ENCODE measurements at places on chromosomes 12 and 14.

DNA sequence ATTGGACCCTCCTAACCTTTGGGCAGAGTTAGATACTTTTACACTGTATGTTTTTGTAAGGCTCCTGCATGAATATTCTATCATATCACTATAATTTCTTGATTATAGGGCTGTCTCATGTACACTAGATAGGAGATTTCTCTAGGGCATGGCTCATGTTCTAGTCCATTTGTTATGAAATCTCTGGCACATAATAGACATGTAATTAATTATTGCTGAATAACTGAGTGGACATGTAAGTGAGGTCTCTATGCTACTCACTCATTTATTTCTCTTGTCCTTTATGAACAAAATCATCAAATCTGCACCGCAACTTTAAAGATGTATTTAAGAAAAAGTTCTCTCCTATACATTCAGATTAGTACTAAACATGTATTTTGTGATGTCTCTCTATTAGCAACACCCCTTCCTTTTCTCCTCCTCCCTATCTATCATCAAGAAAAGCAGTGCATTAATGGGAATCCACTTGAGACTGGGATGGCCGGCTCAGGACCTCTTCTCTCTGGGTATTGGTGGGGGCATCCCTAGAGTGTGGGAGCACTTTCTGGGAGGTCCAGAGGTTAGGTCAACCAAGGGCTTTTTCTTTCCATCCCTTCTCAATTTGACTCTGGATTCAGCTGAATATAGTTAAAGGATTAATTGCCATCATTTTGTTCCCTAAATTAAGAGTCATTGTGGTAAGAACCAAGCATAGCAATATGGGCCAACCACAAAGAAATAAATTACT lies 168.0 kb upstream of the HMGA2 start:
- no peak for DNase-seq

GRCh38 chr12:46886541-46887041 lies 60.8 kb upstream of the SLC38A4 start:
- DNase-seq = no peak

DNA sequence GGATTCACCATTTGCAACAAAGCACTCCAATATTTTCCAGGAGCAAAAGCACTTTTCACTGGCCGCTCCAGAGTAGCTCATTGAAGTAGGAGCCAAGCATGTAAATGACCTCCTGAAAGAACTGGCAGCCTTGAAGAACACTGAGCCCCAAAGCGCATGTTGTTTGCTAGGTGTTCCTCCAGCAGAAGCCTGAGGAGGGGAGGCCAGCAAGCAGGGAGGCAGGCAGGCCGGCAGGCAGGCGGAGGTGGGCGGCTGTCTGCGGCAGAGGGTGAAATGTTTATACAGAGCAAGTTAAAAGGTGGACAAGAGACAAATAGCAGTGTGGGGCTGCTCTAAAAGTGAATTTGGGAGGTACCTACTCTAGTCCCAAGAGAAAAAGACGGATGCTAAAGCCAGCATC lies 439.4 kb downstream of the CCDC91 start:
- DNase-seq = no peak

- DNase-seq = no peak
Measured at GRCh38 chr12:116929885-116930284, 19.1 kb downstream of the FBXW8 start.

- no peak for DNase-seq
Measured at GRCh38 chr14:92644171-92644969, 104.1 kb downstream of the LGMN start.

GRCh38 chr14:104119488-104120251 lies 18.7 kb upstream of the KIF26A start:
- DNase-seq = no peak

GRCh38 chr12:65565601-65566560 lies 258.4 kb upstream of the HMGA2 start:
- no peak for DNase-seq

GRCh38 chr14:52080158-52080800 lies 11.4 kb upstream of the NID2 start:
- DNase-seq = no peak

DNA sequence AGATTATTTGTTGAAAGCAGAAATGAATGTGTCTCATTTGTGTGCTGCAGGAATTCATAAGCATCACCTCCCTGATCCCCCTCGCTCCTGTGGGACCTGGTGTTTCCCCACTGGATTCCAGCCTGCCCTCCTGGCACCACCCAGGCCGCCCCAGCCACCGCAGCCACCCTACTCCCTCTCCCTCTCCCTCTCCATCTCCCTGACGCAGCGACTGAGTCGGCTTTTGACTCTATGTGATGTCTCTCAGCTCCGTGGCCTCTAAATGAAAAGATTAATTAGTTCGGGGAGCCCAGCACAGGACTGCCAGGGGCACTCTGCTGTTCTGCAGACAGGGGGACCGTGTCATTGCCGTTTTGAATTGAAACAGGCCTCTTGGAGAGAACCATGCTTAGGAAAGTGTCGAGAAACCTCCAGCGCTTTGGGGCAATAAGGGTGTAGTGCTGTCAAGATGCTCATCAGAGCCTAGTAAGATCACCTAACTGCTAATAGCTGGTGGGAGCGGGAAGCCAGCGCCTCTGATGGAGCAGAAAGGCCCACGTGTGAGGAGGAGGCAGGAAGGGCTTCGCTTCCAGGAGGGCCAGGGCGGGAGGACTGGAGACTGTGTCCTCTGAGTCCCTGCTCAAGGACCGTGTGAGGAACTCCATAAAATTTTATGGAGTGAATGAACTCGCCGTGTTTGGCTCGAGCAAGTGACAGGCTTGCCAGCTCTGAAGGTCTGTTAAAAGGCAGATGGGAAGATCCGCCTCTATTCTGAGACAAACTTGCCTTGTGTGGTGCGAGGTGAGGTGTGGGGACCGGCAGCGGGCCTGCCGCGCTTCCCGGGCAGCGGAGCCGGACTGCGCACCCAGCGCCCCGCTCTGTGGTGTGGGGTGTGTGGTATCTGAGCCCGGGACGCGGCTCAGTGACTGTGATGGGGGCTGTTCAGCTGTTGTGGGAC lies 157.4 kb upstream of the C14orf180 start:
- no peak for DNase-seq

DNA sequence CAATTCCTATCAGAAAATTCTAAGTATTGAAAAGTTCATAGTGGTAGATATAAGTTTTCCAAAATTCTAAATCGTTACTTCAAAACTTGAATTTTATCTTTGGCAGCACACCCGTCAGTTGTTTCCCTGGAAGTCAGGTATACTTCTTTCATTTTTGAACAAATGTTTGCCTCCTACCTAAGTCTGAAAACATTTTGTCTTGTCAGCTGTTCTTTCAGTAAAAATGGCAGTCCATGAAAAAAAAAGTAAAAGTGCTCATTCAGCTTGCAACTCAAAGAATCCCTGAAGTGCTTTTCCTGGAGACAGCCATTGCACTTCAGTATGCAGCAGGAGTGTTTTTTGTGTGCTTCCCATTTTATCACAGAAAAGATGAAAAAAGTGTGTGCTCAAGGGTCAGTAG lies 130.1 kb upstream of the NEDD1 start:
- DNase-seq = no peak

DNA sequence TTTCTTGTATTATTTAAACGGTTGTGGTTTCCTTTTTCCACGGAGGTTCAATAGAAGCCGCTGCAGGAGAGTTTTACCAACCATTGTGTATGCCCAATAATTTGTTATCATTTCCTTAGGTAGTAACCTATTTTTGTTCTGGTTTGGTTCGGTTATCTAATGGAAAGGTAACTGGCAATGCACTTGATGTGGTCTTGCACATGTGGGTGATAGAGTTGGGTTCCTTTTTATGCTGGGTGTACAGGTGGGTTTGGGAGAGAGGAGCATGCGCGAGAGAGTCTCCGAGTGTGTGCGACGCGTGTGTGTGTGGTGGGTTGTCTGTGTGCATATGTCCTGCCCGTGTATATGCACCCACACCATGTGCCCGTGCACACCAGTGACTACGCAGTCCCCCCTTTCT lies 102.7 kb upstream of the FKBP4 start:
- peak; percentile 89 for DNase-seq

DNA sequence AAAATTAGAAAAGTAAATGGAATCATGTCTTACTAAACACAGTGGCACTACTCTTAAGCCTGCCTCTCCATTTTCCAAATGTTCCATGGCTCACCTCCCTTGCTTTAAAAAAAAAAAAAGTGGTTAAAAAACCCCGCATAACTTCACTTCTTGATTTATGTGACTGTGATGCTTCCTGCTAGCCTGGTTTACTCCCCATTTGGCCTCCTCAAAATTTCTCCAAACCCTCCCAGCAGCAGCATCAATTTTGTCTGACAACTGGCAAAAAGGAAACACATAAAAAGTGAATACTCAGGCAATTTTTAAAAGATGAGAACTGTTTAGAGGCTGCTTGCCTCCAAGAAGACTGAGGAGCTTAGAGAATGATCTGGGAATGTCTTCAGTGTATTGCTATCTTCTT lies 17.8 kb upstream of the EGLN3 start:
- no peak for DNase-seq

GRCh38 chr12:78403136-78403535 lies 461.4 kb upstream of the SYT1 start:
- no peak for DNase-seq

GRCh38 chr14:49250109-49250508 lies 336.1 kb downstream of the RPS29 start:
- DNase-seq = no peak

DNA sequence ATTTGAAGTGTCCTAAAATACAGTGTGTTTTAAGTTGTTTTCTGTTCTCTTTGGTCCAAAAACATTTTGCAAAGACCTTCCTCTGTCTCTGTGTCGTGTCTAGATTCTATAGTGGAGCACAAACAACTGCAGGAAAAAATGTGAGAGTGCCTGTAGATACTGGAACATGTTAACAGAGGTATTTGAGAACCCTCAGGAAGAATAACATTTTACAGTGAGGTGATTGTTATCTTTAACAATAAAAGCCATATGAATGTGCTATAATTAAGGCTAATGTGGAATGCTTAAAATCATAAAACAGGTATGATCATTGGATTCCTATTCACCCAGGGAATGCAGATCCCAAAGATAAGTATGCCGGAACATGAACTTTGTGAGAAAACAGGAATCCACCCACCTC lies 98.0 kb downstream of the SAMD4A start:
- no peak for DNase-seq

- no peak for DNase-seq
Measured at GRCh38 chr12:117679776-117680175, 289.0 kb downstream of the KSR2 start.

- DNase-seq = no peak
Measured at GRCh38 chr12:123041811-123042655, 61.6 kb downstream of the ARL6IP4 start.

GRCh38 chr12:124609041-124609989 lies 41.9 kb upstream of the NCOR2 start:
- DNase-seq = peak; percentile 97
